ENCODE measurements at places on chromosomes 3 and 15.

DNA sequence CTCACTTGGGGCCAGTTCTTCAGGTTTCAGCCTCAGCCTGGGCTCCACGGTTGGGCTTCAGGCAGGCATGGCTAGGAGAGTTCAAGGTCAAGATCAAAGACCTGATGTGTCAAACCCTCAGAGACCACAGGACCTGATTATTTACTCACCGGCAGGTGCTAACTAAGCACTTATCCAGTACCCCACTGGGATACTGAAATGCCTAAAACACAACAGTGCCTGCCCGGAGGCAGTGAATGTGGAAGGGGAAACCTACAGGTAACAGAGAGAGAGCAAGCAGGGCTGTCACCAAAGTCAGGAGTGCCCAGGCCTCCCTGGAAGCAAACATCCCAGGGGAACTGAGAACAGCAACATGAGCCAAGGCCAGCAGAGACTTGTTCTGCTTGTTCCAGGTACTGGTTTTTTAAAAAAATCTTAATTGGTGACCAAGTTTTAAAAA lies 6.7 kb downstream of the IDH2 start:
- DNase-seq, result no peak

GRCh38 chr15:78317145-78317836 lies 17.9 kb upstream of the SKIC8 start:
- DNase-seq, result no peak

- DNase-seq, result no peak
Observed at GRCh38 chr3:13772885-13773745, 106.8 kb downstream of the WNT7A start.

DNA sequence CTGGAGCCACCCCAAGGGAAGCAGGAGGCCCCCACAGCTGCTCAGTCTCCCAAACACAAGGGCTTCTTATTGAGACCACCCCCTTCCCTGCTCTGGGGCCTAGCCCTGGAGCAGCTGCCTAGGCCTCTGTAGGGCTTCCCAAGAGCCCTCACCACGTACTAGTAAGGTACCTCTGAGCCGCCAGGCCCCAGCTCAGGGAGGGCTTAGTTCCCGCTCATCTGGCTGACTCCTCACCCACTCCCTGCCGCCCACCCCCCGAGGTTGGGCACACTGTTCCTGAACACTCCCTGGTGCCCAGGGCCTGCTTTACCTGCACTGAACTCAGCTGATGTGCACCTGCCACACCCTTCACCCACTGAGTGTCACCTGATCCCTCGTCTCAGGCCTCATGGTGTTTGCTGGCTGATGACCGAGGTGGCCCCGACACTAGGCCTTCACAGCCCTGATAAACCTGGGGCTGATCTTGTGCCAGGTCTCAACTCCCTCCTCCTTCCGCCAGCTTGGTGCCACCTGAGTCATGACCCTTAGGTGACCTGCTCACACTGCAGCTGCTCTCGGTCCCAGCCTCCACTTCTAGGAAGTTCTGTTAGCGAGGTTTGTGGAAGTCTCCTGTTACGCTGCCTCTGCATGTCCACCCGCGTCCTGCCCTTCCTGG lies 18.0 kb upstream of the SPTBN5 start:
- DNase-seq, result no peak

DNA sequence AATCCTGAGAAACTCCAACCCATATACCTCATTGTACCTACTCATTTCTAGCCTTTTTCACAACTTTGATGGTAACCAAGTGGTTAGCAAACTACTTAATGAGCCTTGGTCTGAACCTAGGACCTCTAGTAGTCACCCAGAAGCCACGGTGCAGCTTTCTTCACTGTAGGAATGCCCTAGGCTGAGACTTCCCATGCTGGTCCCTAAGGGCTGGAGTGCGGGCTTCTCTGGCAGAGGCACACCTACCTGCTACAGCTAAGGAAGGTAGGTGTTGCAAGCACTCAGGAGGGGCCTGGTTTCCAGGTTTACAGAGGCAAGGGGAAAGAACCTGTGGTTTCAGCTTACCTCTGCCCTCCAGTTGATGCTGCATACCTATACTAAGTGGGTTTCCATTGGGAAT lies 65.4 kb downstream of the DHX30 start:
- no peak for DNase-seq

DNA sequence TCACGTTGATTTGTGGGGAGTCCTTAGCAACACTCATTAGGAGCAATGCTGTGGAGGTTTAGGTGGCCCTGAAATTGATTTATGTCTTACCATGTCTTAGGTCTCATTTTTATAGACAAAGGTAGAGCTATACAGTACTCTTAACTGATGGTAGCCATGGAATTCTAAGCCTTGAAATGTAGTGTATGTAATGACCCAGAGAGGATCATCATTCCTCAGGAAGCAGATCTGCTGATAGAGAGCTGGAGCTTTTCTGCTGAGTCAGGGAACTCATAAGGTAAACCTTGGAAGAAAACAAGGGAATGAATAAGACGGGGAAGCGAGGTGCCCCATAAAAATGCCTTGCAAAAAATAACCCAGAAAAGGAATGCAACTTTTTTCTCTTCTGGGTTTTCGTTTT lies 34.0 kb upstream of the ZNF639 start:
- no peak for DNase-seq

GRCh38 chr3:152356870-152357276 lies 88.1 kb downstream of the MBNL1 start:
- DNase-seq, result no peak

GRCh38 chr15:67822537-67823313 lies 2.6 kb upstream of the SKOR1 start:
- DNase-seq, result no peak

DNA sequence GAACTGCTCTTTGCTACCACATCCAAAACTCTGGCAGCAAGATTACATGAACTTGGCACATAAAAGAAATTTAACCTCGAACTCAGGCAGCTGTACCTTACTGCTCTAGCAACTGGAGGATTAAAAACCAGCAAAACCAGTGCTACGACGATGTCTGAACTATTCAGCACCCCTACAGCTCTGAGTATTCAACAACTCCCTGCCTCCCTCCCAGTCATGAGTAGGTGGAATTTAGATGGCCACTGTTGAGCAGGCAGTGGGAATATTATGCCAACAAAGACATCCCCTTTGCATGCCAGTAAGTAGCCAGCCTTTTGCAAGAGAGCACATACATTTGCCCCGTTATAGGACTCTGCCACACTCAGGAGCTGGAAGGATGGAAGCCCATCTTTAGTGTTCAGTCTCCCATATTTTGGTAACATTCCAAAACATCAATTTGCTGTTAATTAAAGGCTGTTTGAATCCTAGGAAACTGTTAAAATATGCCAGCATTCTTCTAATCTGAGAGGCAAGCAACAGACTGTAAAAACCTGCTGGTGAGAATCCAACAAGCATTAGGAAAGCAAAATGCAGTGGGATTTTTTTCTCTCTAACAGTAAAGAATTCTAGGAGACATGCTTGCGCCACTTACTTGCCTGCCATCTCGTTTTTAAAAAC lies 85.4 kb downstream of the ZNF385D start:
- DNase-seq, result no peak

DNA sequence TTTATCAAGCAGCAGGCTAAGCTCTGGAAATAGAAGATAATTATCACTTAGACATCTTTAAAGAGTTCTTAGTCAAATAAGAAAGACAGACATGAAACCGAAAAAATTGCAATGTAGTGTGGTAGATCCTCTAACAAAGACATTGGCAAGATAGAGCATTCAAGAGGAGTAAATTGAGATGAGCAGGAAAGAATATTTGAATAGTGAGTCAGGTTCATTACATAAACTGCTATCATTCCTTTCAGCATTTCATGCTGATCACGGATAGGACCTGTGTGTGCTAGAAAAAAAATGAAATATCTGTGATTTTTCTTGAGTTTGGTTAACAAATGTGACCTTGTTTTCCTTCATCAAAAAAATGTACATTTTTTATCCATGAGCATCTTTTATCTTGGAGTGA lies 460.9 kb downstream of the OTOL1 start:
- DNase-seq, result no peak

DNA sequence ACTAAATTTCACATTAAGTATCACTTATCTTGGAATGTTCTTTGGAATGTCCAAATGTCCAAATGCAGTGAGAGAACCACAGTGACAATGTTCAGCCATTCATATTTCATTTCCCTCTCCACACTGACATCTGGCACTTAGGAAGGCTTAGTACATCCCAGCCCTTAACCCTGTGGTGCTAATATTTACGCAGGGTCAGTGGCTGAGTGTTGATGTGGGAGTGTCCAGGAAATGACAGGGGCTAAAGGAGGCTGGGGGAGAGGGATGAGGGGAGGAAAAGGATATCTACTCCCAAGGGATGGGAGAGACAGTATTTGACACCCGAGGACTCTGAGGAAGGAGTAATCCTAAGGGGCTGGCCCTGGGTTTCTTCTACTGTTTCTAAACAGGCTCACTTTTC lies 14.1 kb upstream of the CCR4 start:
- no peak for DNase-seq

DNA sequence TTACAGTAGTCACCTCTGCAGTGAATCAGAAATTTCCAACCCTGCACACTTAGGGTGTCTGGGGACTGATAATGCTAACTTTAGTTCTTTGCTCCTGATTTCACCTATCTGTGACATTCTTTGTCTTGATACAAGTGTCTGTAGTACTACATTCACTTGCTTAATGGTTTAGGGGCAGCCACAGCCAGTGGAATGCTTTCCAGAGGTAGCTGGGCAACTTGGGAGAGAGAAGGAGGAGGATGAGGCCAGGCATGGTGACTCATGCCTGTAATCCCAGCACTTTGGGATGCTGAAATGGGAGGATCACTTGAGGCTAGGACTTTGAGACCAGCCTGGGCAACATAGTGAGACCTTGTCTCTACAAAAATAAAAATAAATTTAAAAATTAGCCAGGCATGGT lies 8.5 kb downstream of the BAHD1 start:
- no peak for DNase-seq

GRCh38 chr3:34634939-34635338 lies 836.5 kb downstream of the PDCD6IP start:
- DNase-seq, result no peak

DNA sequence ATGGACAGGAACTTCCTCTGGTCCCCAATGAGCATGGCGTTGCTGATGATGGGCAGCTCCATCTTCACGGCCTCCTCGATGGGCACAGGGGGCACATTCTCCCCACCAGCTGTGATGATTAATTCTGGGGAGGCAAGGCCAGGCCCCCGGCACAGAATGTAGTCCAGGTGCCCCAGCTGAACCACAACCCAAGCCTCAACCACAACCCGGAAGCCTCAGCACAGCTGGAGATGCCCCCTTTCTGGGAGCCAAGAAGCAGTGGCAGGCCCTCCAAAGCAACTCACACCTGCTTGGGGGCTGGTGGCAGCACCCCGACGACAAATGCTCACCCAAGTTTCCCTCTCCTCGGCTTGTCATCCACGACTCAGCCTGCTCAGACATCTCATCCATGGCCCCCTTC lies 25.2 kb downstream of the IDH3A start:
- DNase-seq, result no peak

- DNase-seq, result no peak
Observed at GRCh38 chr3:149628957-149629670, 28.7 kb downstream of the WWTR1 start.

DNA sequence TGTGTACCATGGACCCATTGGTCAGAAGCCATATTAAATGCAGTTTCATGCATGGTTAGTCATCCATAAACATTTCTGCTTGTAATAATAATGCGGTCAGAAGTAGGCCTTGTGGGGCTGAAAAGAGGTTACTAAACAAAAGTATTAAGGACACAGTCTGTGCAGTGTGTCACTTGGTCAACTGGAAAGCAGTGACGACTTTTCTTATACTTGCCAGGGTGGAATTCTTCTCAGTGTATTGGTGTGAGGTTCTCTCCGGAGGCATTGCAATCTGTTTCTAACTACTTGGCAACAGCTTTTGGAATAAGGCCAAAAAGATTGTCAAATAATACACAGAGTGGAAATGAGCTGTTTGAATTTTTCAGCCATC lies 46.8 kb downstream of the CHL1 start:
- DNase-seq, result no peak

DNA sequence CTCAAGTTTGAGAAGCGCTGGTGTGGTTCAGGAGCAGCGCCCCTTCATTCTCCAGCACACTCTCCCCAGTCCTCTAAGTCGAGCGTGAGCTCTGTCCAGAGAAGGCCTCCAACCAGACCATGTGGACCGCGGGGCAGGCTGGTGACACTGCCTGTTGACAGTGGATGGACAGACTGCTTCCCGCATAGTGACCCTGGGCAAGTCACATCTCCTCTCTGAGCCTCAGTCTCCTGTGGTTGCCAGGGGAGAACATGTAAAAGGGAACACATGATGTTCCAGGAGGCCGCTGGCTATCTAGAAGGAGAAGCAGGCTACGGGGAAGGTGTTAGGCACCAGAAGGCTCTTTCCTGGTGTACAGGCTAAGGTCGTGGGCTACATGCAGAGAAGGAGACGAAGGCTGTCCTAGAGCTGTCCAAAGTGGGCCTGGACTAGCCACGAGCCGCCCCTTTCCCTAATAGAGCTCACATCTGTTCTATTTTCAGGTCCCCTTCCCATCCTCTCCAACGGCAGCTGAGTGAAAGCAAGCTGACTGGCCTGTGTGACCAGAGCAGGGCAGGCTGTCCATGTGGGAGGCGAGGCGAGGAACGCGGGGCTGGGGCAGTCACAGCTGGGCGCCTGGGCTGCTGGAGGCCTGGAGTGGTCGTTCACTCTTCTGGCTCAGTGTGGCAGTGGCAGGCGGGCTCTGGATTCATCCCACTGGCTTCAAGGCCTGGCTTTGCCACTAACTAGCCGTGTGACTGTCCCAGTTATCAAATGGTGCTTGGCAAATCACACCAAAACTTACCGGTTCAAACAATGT lies 11.1 kb downstream of the ISG20 start:
- DNase-seq, result no peak

- DNase-seq, result no peak
Observed at GRCh38 chr3:194960446-194961032, 274.9 kb downstream of the FAM43A start.

DNA sequence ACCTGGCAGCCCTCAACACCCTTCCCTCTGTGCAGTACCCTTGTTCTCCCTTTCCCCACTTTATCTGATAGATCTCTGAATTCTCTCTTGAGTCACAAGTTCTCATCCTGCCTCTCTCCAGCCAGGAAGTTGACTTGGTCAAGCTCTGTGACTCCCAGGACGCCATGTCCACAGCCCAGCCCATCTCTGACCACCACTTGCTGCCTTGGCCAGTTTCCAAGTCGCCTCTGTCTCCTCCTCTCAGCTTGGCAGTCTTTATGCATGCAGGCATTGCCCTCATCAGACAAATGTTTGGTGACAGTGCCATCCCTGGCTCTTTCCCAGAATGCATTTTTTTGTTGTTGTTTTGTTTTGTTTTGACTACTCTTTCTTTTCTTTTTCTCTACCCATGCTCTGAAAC lies 25.7 kb downstream of the ZNF35 start:
- DNase-seq, result no peak

GRCh38 chr3:42066516-42067181 lies 24.5 kb upstream of the TRAK1 start:
- no peak for DNase-seq

DNA sequence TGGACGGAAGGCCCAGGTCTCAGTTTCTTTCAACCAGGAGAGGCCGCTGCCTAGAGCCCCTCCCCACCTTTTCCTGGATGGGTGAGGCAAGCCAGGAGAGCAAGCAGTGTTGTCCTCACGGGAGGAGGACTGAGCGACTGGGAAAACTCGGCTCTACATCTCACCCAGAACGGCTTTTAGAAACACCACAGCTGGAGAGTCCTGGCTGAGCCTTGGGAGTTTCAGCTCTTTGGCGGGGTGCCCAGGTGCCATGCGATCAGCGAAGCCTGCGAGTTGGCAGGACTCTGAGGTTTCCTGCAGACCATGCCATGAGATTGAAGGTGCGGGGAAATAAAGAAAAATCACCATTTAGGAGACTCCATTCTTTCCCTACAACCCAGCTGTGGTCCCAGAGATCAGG lies 26.0 kb downstream of the PPCDC start:
- no peak for DNase-seq

All from stimulated activated CD4-positive, alpha-beta T cell treated with anti-CD3 and anti-CD28 coated beads, Interleukin-15, amount 100 ng/mL, for 48 hours (primary cell).